ENCODE measurements at places on chromosomes 1 and 21.

DNA sequence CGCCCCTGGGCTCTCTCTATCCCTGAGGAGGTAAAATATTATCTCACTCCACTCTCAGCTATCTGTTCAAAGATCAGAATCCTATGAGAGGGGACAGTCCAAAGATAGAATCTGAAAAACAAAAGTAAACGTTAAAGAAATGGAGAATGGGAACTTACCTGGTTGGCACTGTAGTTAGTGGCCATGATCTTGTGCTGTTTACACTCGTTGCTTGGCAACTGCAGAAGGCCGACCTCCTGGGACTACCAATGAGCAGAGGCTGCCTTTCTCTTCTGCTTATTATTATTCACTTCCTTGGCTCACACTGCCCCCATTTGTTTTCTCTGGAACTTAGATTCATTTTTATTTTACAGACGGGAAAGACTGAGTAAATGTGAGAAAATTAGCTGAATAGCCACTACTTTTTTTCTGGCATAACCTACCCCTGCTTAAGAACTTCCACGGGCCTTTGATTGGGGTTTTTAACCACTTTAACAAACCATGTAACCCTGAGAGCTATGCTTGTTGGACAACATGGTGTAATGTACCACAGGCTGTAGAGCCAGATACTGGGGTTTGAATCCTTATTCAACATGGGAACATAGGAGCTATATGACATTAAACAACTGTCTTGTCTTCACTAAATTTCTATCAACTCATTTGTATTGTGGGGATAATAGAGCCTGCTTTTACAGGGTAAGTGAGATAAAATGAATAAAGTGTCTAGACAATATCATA, at the start of gene CFAP126:
Gene CFAP126 (minus strand): TSS at position 193 of the 717 bp plus-strand sequence. CDS start 8 bp downstream, at position 185.
- DNase-seq: peak; percentile 83

- no peak for DNase-seq
Observed at GRCh38 chr1:239997515-239998311, 94.0 kb upstream of the FMN2 start.

- peak; percentile 98 for DNase-seq
Observed at GRCh38 chr1:147757015-147757990, 3.1 kb downstream of the GJA5 start.

GRCh38 chr1:70434253-70434859, 23.3 kb downstream of the CTH start:
- no peak for DNase-seq

GRCh38 chr1:30940541-30940940, 32.0 kb upstream of the SDC3 start:
- DNase-seq: no peak

GRCh38 chr1:230124186-230125128, 57.4 kb downstream of the GALNT2 start:
- no peak for DNase-seq

GRCh38 chr1:180168786-180169639, 14.3 kb downstream of the QSOX1 start:
- DNase-seq: peak; percentile 52

- DNase-seq: peak; percentile 89
Observed at GRCh38 chr1:91021686-91022517, at the start of gene ZNF644. TSS of gene ZNF644 (minus strand) at chr1:91022035. CDS start at chr1:90982353, 39,682 bp downstream.

DNA sequence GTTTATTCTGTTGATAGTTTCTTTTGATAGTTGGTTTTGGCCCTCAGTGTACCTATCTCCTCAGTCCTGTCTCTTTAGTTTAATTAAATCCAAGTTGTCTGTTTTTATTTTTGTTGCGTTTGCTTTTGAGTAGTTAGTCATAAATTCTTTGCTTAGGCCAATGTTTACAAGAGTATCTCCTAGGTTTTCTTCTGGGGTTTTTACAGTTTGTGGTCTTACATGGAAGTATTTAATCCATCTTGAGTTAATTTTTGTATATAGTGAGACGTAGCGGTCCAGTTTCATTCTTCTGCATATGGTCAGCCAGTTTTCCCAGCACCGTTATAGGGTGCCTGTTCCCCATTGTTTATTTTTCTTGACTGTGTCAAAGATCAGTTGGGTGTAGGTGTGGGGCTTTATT, 139.4 kb downstream of the POU2F1 start:
- DNase-seq: no peak
